ENCODE measurements at places on chromosomes 3 and 15.

DNA sequence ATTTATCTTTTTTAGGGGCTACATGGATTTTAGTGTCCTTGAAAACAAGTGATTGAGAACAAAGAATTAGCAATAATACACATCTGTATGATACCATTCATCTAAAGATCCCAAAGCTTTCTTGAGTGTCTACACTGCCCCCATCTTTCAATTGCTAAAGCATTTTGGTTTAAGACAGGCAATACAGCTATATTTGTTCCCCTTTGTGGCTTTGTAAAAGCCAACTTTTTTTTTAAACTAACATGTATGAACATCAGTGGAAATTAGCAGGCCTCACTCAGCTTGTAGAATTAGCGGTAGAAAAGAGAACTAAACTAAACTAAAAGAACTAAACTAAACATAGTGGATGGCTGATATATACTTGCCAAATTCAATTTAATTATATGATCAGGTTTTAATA is 449.6 kb downstream of the MECOM start:
- no peak for DNase-seq

GRCh38 chr3:53255423-53255774 is 423 bp downstream of the TKT start:
- no peak for DNase-seq

DNA sequence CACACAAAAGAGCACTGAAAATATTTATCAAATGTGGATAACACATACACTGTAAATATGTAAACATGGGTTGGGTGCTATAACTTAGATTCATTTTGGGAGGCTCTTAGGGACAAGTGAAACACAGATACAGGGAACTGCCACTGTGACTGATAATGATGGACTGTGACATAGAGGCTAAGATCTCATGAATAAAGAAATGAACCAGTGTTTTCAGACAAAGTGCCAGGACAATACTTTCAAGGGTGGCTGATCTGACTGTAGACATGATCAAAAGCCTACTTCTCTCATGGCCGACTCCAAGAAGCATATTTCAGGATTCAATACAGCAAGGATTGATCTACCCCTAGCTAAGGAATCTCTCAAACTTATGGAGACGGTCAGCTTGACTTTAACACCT is 353.8 kb downstream of the FGF12 start:
- DNase-seq: no peak

- DNase-seq: no peak
These were observed 3.7 kb downstream of the SLCO3A1 start for GRCh38 chr15:91857224-91857585.

GRCh38 chr3:17307887-17308286 is 423.1 kb downstream of the PLCL2 start:
- no peak for DNase-seq

GRCh38 chr3:24136624-24137310 is 191.7 kb downstream of the NR1D2 start:
- no peak for DNase-seq

DNA sequence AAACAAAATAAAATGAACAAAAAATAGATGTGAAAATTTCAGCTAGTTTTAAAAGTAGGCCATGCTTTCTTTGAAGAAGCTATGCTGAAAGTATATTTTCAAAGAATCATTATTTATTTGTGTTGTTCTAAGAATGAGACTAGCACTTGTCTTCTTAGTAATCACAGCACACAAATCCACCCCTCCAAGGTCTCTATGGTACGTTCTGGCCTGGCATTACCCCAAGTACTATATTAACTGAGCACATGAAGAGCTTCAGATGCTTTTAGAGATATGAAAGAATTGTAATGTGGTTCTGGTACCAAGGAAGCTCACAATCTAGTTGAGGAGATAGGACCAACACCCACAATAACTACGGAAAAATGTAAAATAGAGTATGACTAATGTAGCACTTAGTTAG is 416.5 kb downstream of the PLCL2 start:
- DNase-seq: no peak

DNA sequence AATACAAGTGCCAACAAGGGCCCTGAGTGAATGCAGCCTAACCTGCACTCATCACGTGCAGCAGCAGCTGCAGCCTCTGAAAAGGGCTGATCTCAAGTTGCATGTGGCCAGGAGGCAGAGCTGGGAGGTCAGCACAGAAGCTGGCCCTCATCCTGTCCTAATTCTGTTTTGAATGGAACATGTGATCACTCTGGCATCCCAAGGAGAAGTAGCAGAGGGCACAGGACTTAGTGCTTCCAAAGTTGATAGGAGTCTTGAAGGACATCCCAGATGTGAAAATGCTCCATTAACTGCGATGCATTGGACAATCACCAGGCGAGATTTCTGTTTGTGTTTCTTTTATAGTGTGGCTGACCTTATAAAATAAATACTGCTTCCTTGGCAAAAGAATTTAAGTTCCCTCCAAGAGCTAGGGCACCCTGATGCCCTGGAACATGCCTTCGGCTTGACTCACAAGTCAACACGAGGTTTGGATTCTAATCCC is 31.6 kb upstream of the STAG1 start:
- no peak for DNase-seq

- DNase-seq: no peak
These were observed 19.6 kb upstream of the LRRK1 start for GRCh38 chr15:100899601-100900000.

GRCh38 chr3:95750097-95750496 is 1064.3 kb upstream of the EPHA6 start:
- DNase-seq: no peak

Data from fibroblast of skin of scalp (primary cell).